Body of pancreas (tissue), 4 donors: ENCODE measurements at places on chromosomes 7 and 10. TPM values are rescaled to one million over a fixed set of nuclear protein-coding genes. Genes with fewer than 3 reads are reported as not detected.

Gene PNLIPRP3
- total RNA-seq, result not detected

Gene ZNF777
- 8.3 TPM for total RNA-seq

Gene SPDYE16
- not detected for total RNA-seq

Gene PDE1C
- total RNA-seq, result 1.8 TPM

DNA sequence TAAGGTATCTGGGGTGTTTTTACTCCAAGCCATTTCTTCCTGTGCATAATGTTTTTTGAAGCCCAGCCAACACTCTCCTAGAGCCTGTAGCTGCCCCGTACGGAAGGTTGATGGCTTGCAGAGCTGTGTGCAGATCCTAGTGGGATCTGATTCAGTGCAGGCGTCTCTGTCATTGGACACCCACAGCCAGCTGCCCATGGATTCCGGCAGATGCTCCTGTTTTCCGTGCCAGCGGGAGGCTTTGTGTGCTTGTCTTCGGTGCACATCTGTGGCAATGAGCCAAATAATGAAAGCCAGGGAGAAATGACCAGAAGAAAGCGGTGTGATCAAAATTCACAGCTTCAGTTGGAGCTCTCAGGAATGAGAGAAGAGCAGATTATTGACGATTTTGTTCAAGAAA, 426.4 kb downstream of the TYW1 start:
- no peak overlapping the region for H3K27ac ChIP-seq
- H3K4me3 ChIP-seq, result no peak overlapping the region
- H3K36me3 ChIP-seq, result no peaks in the 10 kb centered on the region
- H3K27me3 ChIP-seq, result no peaks in the 10 kb centered on the region
- no peaks in the 10 kb centered on the region for H3K4me1 ChIP-seq

DNA sequence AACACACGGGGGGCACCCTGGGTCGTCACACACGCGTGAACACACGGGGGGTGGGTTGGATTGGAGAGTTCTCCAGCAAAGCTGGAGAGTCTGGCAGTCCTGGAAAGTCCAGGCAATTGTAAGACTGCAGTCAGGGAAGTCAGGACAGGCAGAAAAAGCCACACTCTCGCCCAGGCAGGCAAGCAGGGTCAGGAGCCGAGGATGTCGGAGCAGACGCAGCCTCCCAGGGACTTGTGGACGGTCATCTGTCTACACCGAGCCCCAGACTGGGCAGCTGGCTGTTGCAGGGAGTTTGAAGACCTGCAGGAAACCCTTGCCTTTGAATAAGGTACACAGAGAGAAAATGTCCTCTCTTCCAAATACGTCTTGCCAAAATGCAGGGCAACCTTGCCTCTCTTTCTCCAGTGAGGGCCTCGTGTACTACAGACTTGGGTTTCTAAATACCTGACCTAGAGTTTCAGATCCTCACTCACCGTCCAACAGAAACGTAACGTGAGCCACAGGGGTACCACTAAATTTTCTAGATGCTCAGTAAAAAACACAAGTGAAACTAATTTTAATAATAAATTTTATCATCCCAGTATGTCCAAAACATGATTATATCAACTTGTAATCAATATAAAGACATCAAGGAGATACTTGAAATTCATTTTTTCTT, 176.7 kb downstream of the ADARB2 start:
- DNase-seq, result no peak
- no peaks in the 10 kb centered on the region for H3K27me3 ChIP-seq
- no peaks in the 10 kb centered on the region for H3K4me1 ChIP-seq
- H3K36me3 ChIP-seq, result no peaks in the 10 kb centered on the region
- no peak overlapping the region for H3K27ac ChIP-seq

DNA sequence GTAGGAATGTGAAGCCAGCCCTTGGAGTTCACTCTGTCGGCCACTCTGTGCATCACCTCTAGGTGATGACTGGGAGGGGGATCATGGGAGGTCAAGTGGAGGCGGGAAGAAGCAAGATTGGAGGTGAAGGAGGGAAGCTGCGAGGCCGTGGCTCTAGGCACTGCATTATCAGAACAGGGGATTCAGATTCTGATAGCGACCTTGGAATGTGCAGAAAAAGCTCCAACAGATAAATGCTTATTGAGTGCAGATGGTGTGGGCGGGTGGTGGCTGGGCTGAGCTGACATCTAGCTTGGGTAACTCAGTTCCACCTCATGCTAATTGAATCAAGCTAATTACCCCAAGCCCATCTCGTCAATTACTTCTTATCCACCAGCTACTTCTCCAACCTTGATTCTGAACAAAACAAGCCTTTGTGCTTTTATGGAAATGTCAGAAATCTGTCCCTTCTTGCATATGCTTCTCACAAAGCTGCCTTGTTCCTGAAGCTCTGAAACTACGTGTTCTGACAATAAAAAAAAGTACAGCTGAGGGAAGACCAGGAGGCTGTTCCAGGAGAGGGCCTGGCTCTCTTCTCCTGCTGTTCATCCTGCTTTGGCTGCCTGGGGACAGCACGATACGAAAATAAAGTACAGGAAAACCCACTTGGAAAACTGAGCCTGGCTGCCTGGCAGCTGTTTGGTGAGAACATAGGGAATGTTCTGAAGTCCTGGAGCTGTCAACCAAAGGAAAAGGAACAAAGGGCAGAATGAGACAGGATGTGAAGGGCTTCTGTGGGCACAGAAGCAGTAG, 27.5 kb downstream of the STRA8 start:
- DNase-seq, result no peak
- H3K27me3 ChIP-seq, result no peaks in the 10 kb centered on the region
- no peaks in the 10 kb centered on the region for H3K36me3 ChIP-seq
- H3K27ac ChIP-seq, result no peak overlapping the region

DNA sequence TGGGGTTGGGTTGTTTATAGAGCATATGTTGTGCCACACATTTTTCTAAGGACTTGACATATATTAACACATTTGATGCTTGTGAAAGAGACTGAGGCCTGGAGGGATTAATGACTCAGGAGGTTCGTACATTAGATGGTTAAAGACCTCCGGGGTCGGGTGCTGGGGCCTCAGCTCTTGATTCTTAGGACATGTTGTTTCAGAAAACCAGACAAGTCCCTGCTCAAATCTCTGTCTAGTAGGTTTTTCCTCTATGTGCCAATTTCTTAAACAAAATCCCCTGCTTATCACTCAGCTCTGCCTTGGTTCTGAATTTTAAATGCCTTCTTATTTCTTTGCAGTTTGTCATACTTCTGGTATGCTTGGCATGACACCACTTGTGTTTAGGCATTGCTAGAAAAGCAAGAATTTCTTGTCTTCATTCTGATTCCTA, 5.8 kb downstream of the UPP1 start:
- no peak overlapping the region for H3K4me3 ChIP-seq
- H3K36me3 ChIP-seq, result no peaks in the 10 kb centered on the region
- no peak for DNase-seq
- peaks cover 8% of the 10 kb centered on the region for H3K4me1 ChIP-seq
- H3K27me3 ChIP-seq, result no peaks in the 10 kb centered on the region
- H3K27ac ChIP-seq, result no peak overlapping the region

DNA sequence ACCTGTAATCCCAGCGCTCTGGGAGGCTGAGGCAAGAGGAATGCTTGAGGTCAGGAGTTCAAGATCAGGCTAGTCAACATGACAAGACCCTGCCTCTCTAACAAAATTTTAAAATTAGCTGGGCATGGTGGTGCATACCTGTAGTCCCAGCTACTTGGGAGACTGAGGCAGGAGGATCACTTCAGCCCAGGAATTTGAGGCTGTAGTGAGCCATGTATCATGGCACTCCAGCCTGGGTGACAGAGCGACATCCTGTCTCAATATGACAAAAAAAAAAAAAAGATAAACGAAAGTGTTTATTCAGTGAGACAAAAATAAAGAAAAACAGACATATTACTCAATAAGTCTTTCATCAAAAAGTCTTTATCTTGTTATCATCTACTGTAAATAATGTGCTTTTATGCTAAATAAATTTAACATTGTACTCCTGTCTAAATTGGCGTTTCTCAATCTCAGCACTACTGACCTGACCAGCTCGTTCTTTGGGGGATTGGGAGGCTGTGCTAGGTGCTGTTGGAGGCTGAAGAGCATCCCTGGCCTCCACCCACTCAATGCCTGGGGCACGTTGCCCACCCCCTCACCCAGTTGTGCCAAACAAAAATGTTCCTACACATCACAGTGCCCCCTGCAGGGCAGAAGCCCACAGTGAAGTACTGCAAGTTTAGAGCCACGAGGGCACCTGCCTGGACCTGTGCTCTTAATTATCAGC, 57.7 kb downstream of the NCAPG2 start:
- H3K27me3 ChIP-seq, result no peaks in the 10 kb centered on the region
- no peak overlapping the region for H3K27ac ChIP-seq
- H3K4me3 ChIP-seq, result no peak overlapping the region
- no peak for DNase-seq

DNA sequence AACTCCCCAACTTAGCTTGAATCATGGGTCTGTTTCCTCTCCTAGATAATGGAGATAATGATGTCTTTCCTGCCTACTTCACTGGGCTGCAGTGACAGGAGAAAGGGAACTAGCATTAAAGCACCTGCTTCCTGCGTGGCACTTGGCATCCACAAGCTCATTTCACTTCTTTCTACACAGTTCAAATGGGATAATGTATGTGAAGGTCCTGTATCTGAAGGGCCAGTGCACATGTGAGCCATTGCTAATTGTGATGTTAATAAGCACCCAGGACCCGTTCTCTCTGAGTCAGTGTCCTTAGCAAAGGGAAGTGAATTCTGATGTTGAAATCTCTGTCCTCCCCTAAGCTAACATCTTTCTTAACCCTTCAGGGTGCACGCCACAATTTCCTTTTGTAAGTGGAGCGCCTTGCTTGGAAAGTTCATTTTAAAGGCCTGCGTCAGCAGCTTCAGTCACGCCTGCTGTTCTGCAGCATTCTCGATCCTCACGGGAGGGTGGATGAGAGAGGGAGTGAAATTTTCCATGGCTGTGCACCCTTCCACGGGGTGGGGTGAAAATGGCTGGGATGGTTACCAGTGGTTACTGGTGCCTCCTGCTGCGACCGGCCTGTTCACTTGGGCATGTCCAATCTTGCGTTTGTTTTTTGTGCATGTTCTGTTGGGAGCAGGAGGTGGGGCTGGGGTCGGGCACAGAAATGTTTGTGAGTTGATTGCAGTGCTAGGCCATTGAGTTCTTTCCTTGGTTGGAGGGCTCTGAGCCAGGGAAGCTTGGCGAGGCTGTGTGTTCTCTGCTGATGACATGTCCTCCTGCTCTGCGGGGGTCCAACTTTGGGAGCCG, 59.2 kb downstream of the HK1 start:
- no peaks in the 10 kb centered on the region for H3K27me3 ChIP-seq
- H3K27ac ChIP-seq, result no peak overlapping the region
- peaks cover 25% of the 10 kb centered on the region for H3K4me1 ChIP-seq
- DNase-seq, result no peak
- no peaks in the 10 kb centered on the region for H3K36me3 ChIP-seq
- H3K4me3 ChIP-seq, result no peak overlapping the region

GRCh38 chr10:314871-315270, 179.6 kb downstream of the ZMYND11 start:
- H3K4me1 ChIP-seq, result peaks cover 20% of the 10 kb centered on the region
- no peak overlapping the region for H3K4me3 ChIP-seq
- no peaks in the 10 kb centered on the region for H3K27me3 ChIP-seq
- H3K36me3 ChIP-seq, result peaks cover 1% of the 10 kb centered on the region

GRCh38 chr7:66643395-66643794, 14.7 kb downstream of the KCTD7 start:
- H3K27me3 ChIP-seq, result no peaks in the 10 kb centered on the region
- DNase-seq, result no peak
- no peaks in the 10 kb centered on the region for H3K4me1 ChIP-seq
- H3K27ac ChIP-seq, result no peak overlapping the region

DNA sequence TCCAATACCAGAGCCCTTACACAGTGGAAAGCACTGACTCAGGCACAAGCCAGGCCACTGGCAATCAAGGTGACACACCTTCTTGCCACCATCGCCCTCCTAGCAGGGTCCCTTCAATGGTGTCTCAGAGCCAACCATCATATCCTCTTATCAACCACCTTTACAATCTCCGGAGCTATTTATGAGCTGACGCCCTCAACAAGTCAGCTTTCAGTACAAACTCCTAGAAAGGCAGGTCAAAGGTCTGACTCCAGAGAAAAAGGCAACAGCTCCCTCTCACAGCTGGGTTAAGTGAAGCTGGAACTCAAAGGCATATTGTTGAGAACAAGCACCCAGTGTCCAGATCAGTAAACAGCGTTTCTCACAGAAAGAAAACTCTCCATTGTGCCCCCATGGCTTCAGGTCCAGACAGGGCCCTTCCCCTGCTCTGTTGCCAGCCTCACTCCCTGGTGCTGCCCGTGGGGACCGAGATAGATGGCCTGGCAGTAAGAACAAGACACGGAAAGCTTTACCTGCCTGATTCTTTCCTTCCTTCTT, 2.4 kb downstream of the ZNF3 start:
- H3K4me3 ChIP-seq, result no peak overlapping the region
- H3K36me3 ChIP-seq, result no peaks in the 10 kb centered on the region
- H3K4me1 ChIP-seq, result peaks cover 37% of the 10 kb centered on the region
- H3K27me3 ChIP-seq, result no peaks in the 10 kb centered on the region
- no peak for DNase-seq

- H3K4me3 ChIP-seq, result no peak overlapping the region
- no peak overlapping the region for H3K27ac ChIP-seq
- H3K4me1 ChIP-seq, result no peaks in the 10 kb centered on the region
- H3K36me3 ChIP-seq, result no peaks in the 10 kb centered on the region
- no peaks in the 10 kb centered on the region for H3K27me3 ChIP-seq
Measured at GRCh38 chr10:16491933-16492332, 29.7 kb downstream of the C1QL3 start.

GRCh38 chr7:148535217-148535616, 55.3 kb upstream of the C7orf33 start:
- H3K4me1 ChIP-seq, result no peaks in the 10 kb centered on the region
- H3K27me3 ChIP-seq, result no peaks in the 10 kb centered on the region
- DNase-seq, result no peak
- no peaks in the 10 kb centered on the region for H3K36me3 ChIP-seq
- H3K27ac ChIP-seq, result no peak overlapping the region

- H3K4me3 ChIP-seq, result no peak overlapping the region
- H3K27me3 ChIP-seq, result no peaks in the 10 kb centered on the region
- no peak overlapping the region for H3K27ac ChIP-seq
- no peaks in the 10 kb centered on the region for H3K36me3 ChIP-seq
Measured at GRCh38 chr10:324593-324992, 189.3 kb downstream of the ZMYND11 start.
